ENCODE measurements at places on chromosomes 4 and X.

GRCh38 chrX:140274811-140275525 is 229.9 kb downstream of the SOX3 start:
- no peak for DNase-seq

DNA sequence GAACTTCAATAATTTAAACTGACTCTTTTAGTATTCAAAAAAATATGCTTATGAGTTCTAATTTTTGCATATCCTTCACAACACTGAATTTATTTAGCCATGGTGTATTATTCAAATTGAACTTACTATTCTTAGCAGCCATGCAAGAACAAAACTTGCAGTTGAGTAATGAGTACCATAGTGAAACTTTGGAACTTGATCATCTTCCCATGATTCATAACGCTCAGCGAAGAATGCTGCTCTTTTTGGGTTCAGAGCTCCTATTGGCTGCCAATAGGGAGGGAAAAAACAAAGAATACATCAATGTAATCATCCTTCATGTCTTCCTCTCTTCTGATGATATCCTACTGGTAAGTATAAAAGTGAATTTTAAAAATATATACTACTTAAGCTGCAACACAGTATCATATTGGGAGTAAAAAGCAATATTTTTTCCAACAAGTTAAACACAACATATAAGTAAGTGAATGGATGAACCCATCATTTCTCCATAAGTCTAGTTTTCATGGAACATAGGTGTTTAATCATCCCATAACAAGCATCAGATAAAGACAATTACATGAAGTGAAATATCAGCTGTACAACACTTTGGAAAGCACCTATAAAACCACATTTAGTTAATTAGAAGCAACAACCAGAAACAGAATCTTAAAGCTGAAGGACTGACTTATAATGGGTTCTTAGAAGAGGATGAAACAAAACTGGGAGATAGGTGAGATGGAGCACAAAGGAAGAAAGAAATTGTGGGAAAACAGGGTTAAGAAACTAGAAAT is 145.2 kb upstream of the MAB21L2 start:
- DNase-seq = no peak

DNA sequence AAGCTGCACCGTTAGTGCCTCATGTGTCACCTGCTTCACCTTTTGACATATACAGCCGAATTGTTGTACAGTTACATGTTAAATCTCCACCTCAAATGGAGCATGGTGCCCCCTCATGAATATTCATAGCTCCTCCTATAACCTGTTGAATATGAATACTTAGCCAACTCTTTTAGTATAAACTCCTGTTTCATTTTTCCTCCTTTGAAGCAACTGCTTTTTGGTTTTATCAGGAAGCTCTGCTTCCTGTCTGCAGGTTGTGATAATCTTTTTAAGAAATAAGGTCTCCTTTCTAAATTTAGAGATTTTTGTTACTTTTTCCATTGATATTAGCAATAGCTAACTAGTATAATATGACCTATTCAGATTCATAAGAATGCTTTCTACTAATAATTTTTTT is 1429.2 kb upstream of the AGA start:
- DNase-seq = no peak

- no peak for DNase-seq
Measured at GRCh38 chrX:111520506-111520905, 9.1 kb downstream of the SERTM2 start.

DNA sequence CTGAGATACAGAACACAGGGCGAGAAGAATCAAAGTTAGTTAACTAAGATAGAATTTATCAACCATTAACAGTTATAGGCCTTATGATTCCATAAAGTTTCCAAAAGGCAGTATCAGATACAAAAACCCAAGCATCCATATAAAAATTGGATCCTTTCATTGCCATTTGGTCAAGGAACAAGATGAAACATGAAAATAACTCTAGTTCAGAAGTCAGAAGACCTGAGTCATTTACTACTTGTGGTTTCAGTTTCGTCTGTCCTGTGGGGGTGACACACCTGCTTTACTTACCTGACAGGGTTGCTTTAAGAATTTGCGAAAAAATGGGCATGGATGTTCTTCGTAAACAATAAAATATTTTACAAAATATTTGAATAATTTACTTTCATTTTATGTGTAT is 130.8 kb downstream of the ANAPC10 start:
- no peak for DNase-seq

DNA sequence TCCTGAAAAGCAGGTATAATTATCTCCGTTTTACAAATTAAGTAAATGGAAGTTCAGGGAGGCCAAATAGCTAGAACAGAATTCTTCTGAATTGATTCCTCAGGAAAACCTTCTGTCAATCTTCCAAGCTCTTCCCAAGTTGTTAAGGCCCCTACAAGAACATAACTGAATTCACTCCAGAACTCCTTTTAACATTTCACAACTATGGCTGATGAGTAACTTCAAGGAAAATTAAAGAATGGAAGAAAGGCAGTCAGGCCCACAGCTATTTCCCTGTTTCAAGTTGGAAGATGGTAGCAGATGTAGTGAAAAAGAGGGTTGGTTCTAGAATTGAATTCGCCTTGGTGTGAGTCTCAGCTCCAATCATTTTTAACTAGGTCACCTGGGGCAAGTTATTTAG is 15.9 kb downstream of the SETD7 start:
- no peak for DNase-seq

- no peak for DNase-seq
Measured at GRCh38 chrX:45137531-45137930, 63.1 kb downstream of the DIPK2B start.

DNA sequence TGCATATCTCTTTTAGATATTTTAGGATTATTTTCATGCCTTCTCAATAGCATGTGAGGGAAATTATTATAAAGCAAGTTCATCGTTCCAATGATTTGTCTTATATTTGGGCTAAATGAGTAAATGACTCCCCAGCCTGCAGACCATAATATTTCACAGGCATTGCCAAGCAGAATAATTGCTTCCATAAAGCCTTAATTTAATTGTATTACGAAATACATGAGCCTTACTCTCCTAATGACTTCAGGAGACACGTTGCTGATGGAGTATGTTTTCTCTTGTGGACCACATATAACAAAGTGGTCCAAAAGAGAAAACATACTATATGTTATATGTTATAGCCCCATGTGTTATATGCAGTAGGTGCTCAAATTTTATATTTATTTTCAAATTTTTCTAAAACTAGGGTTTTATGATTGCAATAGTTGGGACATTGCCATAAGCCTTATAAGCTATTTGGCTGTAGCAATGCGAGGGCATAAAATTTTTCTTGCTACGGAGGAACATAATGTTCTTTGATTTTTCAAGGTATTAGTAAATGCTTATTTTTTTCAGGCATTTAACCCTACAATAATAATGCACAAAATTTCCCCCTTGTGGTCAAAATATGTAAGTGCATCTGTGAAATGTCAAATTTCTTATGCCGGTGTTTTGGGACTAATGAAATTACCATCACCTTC is 26.2 kb upstream of the TMPRSS11D start:
- DNase-seq = no peak

DNA sequence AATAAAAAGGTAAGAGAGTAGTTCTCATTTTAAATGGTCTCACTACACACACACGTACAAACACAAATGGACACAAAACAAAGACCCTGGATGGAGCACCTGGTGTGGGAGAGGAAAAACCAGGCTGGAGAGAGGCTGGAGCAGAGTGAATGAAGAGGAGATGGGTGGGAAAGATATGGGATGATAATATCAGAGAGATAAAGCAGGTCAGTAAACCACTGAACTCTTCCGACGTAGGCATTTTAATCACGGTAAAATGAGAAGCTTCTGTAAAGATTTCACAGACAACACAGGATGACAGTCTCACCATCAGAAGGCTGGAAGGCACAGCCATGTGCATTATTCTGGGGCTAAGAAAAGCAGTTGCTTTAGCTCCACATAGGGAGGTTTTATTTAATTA is 532.8 kb downstream of the KCNIP4 start:
- DNase-seq = no peak

DNA sequence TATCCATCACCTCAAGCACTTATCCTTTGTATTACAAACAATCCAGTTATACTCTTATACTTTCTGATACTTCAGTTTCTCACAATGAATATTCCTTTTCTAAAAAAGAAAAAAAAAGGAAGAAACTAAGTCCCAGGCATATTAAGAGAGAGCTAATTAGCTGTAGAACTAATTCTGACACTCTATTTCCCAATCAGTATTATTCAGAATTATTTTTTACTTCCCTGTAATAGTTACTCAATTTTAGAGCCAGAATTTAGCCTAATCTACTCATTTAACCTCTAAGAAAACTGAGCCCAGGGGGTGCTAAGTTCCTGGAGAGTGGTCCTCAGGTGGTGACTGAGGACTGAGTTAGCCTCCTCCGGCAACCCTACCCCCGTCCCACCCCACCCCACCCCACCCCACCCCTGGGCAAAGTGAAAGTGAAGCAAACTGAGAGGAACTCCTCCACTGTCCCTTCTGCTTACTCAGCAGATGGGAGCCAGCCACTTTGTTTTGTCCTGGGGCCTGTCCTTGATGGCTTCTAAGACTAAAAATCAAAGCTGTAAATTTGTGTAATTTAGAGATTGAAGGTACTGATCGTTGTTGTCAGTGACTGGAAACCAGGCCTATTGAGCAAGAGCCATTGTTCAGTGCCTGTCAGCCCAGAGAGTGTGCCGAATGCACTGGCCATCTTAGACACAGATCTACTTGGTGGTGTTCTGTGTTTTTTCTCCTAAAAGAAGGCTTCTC is 162.1 kb downstream of the CBR4 start:
- DNase-seq = no peak

GRCh38 chr4:137361756-137362470 is 170.4 kb downstream of the PCDH18 start:
- DNase-seq = no peak

DNA sequence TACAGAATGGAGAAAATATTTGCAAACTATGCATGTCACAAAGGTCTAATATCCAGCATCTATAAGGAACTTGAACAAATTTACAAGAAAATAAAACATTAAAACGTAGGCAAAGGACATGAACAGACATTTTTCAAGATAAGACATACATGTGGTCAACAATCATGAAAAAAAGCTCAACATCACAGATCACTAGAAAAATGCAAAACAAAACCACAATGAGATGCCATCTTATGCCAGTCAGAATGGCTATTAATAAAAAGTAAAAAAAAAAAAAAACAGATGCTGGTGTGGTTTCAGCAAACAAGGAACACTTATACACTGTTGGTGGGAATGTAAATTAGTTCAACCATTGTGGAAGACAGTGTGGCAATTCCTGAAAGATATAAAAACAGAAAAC is 75.8 kb upstream of the IL13RA2 start:
- no peak for DNase-seq

- DNase-seq = no peak
Measured at GRCh38 chr4:185435466-185435865, 9.7 kb upstream of the UFSP2 start.
